ENCODE measurements at places on chromosomes 11 and 22. TPM values are rescaled to one million over a fixed set of nuclear protein-coding genes. Genes with fewer than 3 reads are reported as not detected.

- no peak for DNase-seq
Measured at GRCh38 chr11:26983645-26984044, 10.3 kb upstream of the FIBIN start.

GRCh38 chr11:1755692-1756561 lies 5.5 kb upstream of the IFITM10 start:
- no peak for DNase-seq

- peak; percentile 65 for DNase-seq
Measured at GRCh38 chr11:67441731-67442351, 1.4 kb downstream of the CORO1B start.

Gene CELF1
- total RNA-seq = 143 TPM

Gene TEAD1
- 3.6 TPM for total RNA-seq

DNA sequence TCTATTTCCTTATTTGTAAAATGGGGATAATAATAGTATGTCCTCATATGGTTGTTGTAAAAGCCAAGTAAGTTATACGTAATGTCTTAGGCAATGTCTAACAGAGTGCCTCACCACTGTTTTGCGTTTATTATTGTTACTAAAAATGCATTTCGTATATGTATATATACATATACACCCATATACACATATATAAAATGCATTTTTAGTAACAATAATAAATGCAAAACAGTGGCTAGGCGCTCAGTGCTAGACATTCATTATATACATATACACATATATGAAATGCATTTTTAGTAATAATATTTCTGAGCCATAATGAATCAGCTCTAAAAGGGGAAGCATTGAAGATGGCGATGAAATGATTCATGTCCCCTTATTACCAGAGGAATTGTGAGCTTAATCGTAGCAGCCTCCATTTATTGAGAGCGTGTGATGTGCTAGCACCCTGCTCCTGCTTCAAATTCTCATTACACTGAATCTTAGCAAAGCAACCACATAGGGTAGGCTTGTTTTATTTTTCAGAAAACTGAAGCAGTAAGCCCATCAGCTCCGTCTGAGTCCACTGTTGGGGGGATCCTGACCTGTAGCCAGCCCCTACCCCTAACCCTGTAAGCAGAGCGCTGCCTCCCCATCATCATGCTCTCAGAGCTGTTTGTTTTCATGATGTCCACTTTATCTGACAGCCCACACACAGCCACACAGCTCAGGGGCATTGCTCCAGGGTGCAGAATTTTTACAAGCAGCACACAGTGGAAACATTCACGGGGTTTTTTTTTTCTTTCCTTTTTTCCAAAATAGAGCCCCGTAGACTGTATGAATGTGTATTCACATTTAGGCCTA lies 97.1 kb upstream of the NAV2 start:
- DNase-seq = no peak

Gene APOA5
- not detected for total RNA-seq

DNA sequence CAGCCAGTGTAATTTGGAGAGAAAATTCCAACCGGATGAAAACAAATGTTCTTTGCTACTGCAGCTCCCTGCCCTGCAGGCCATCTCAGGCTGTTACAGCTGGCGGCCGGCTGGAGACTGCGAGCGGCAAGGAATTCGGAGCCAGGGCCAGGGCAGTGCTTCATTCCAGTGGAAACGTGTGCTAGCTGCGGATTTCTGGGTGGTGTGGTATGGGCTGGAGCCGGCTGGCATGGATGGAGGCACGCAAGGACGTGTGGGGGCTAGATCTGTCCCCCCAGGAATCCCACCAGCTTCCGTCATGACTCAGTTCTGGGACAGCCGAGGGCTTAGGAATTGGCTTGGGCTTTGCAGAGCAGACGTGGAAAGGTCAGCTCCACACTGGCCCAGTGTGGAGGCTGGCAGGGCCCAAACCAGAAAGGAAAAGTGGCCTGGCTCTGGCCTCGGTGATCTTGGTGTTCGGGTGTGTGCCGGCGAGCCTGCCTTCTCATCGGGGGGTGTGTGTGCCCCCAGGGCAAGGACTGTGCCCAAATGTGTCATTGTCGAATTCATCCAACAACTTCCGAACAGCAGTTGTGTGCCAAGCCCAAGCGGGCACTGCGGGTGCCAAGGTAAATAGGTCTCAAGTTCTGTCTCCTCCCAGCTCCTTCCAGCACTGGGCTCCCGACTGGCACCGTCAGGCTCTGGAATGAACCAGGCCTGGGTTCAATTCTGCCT lies 48.1 kb upstream of the SHISAL1 start:
- no peak for DNase-seq

GRCh38 chr22:49208768-49209252 lies 618.9 kb downstream of the BRD1 start:
- DNase-seq = peak; percentile 7

All from OCI-LY7 (cell line).